ENCODE measurements at places on chromosomes 5 and 9.
A peak's percentile ranks its signal among the peaks of the same experiment; 100 is the strongest.

- no peak for DNase-seq
Measured at GRCh38 chr5:55021821-55022220, 2.2 kb upstream of the GZMK start.

- no peak for DNase-seq
Measured at GRCh38 chr5:97149709-97150108, 7.3 kb upstream of the LIX1 start.

- no peak for DNase-seq
Measured at GRCh38 chr9:70588999-70589398, 174.5 kb upstream of the KLF9 start.

DNA sequence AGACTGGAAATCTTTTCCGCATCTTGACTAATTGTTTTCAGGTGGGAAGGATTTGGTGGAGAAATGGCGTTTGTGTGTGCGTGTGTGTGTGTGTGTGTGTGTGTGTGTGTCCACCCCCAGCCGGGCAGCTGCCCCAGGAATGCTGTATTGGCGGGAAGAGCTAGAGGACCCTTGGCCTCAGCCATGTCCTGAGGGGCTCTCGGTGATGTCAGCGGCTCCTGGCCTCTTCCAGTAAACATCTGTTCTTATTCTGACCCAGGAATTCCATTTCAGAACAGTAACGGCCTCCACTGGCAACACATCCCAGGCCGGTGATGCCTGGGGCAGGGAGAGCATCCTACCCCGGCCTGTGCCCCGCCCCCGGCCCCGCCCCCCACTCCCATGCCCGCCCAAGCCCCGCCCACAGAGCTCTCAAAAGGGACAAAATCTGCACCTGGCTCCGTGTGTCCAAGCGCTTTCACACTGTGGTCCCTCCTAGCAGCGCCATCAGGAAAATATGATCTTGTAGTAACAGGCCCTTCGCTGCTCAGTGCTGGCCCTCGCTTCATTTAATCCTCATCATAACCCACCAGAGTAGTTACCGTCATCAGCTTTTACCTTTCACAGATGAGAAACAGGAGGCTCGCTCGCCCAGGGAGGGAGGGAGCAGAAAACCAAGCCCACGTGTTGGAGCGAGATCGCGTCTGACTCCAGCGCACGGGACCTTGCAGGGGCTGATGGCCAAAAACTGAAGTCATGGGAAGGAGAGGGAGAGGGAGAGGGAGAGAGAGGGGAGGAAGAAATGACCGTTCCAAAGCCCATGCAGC is 18.9 kb downstream of the ADAMTS2 start:
- peak; percentile 92 for DNase-seq

DNA sequence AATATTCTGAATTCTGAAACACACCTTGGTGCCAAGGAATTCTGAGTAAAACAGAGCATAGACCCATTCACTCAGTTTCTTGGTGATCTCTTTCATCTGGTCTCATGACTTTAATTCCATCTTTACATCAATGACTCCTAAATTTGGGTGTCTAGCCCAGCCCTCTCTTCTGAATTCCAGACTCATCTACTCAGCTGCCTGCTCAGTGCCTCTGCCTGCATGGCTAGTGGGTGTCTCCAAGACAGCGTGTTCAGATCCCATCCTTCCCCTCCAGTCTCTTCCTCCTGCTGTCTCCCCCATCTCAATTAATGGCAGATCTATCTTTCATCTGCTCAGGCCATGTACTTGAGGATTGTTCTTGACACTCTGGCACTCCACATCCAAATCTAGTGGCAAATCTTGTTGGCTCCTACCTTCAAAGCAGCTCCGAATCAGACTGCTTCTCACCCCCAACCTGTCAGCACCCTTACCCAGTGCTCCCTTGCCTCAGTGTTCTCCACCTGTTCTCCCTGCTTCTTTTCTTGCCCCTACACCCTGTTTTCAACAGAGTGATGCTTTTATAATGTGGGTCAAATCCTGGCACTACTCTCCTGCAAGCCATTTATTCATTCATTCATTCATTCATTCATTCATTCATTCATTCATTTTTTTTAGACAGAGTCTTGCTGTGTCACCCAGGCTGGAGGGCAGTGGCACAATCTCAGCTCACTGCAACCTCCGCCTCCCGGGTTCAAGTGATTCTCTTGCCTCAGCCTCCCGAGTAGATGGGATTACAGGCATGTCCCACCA is 5.3 kb downstream of the CAVIN4 start:
- no peak for DNase-seq

- DNase-seq = no peak
Measured at GRCh38 chr5:169253071-169253470, 47.9 kb downstream of the SLIT3 start.

DNA sequence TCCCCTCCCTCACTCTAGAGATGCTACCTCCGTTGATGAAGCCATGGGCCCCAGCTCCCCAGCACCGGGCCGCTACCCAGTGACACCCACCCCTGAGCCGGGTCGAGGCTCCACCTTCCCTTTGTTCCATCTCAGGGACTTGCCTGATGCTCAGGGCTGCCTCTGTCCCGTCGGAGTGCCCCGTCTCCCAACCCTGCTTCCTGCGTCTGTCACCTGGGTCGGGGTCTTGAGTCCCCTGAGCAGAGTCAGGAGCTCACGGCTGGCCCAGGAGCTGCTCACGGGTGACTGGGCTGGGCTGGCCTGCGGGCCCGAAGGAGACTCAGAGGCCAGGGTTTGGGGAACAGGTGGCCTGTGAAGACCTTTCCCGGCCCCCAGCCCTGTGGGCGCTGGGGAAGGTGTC is 85.3 kb downstream of the KCNT1 start:
- DNase-seq = no peak

DNA sequence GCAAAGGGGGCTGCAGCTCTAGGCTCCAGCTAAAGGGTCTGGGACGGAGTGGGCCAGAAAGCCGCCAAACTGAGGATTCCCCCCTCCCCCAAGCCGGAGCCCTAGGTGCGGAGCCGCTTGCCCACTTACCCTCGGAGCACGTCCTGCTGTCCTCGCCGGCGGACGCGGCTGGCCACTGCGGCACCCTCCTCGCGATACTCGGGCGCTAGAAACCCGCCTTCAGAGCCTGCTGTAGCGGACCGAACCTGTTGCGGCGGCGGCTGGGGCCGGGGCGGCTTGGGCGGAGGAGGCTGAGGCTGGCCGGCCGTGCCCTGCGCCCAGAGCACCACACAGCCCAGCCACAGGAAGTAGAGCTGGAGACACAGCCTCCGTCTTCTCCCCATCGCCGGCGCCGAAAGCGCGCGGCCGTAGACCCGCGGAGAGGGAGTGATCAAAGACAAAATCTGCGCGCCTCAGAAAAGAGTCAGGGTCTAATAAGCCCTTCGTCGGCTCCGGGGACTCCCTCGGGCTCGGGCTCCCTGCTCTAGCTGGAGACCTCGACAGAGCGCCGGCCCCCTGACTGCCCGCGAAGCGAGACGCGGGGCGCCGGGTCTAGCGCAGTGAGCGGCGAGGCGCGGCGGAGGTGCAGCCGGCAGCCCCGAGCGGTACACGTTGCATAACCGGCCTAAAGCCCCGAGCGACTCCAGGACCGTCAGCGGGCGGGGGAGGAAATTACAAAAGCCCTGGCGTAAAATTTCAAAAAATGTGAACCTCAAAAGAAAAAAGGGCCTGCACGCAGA is 635 bp downstream of the FBN2 start:
- peak; percentile 64 for DNase-seq

DNA sequence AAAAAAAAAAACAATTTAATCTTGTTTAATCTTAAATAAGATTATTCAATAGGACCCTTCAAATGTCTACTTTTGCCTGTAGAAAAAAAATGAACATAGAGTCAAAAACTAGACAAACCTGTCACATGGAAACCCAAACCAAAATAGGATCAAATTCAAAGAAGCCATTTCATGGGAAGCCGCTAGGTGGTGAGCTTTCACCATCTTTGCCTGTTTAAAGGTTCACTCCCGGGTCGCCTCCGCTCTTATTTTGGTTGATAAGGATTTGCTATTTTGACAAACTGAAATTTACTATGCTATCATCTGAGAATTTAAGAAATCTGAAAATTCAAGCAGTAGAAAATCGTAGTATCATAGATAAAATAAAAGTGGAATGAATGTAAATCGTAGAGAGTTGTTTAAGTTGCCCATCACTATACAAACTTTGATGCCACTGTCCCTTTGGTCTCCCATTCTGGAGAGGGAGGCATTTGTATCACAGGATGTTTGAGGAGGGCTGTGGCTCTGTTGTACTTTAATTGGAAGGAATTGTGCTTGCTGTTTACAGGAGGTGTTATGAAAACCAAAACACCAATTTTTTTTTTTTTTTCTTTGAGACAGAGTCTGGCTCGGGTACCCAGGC is 43.5 kb upstream of the DNAH5 start:
- DNase-seq = peak; percentile 51

- DNase-seq = no peak
Measured at GRCh38 chr5:39360471-39361111, 3.7 kb downstream of the C9 start.

Data from left hindlimb (tissue), 1 donor.